Activated CD4-positive, alpha-beta T cell treated with anti-CD3 and anti-CD28 coated beads, Interleukin-2, amount 10 ng/mL, durations not matched to agents 7 days and 5 days (primary cell): ENCODE measurements at places on chromosomes 7 and 10.
A peak's percentile ranks its signal among the peaks of the same experiment; 100 is the strongest.

GRCh38 chr7:72016574-72016973 is 395.6 kb downstream of the CALN1 start:
- H3K4me1 ChIP-seq = no peaks in the 10 kb centered on the region
- no peak overlapping the region for H3K27ac ChIP-seq
- no peaks in the 10 kb centered on the region for H3K36me3 ChIP-seq
- DNase-seq = no peak
- no peaks in the 10 kb centered on the region for H3K27me3 ChIP-seq

DNA sequence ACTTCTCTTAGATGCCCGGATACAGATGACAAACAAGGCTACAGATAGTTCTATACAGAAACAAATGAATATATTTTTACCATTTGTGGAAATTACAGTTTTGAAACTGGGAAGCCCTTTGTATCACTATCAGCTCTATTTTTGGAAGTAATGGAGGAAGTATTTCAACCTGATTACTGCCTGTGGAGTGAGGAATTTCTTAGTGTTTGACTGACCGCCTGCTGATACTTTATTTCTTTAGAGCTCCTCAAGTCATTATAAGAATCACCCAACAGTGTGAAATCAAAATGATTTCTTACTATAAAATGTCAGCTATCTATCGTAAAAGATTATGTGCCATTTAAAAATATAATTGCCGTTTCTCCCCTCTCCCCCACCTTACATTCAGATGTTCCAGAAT is 290.9 kb downstream of the SDK1 start:
- H3K36me3 ChIP-seq = no peaks in the 10 kb centered on the region
- H3K4me3 ChIP-seq = no peak overlapping the region
- no peaks in the 10 kb centered on the region for H3K27me3 ChIP-seq
- H3K4me1 ChIP-seq = no peaks in the 10 kb centered on the region
- no peak for DNase-seq
- H3K27ac ChIP-seq = no peak overlapping the region

GRCh38 chr10:6176691-6177231 is 26.0 kb upstream of the PFKFB3 start:
- H3K4me3 ChIP-seq = no peak overlapping the region
- peaks cover 64% of the 10 kb centered on the region for H3K4me1 ChIP-seq
- H3K36me3 ChIP-seq = peaks cover 24% of the 10 kb centered on the region
- DNase-seq = no peak
- H3K27me3 ChIP-seq = no peaks in the 10 kb centered on the region

DNA sequence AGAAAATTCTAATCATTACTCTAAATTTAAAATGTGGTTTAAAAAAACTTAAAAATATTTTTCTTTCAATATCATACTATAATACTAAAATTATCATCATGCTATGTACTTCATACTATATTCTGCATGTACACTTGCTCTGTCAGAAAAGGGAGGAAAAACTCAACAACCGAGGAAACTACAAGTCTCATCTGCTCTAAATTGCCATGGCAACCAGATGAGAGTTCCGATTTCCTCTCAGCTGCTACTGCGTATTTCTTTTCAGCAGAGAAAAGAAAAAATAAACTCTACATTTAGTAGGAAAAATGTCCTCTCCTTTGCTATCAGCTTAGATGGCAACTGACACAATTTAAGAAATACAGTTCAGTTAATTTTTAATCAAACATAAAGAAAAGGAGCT is 178.9 kb downstream of the SRPK2 start:
- peaks cover 9% of the 10 kb centered on the region for H3K36me3 ChIP-seq
- peaks cover 69% of the 10 kb centered on the region for H3K4me1 ChIP-seq

- DNase-seq = no peak
- no peaks in the 10 kb centered on the region for H3K27me3 ChIP-seq
- H3K36me3 ChIP-seq = no peaks in the 10 kb centered on the region
- peaks cover 8% of the 10 kb centered on the region for H3K4me1 ChIP-seq
- H3K27ac ChIP-seq = no peak overlapping the region
Measured at GRCh38 chr10:132386419-132386831, 10.6 kb upstream of the PWWP2B start.

DNA sequence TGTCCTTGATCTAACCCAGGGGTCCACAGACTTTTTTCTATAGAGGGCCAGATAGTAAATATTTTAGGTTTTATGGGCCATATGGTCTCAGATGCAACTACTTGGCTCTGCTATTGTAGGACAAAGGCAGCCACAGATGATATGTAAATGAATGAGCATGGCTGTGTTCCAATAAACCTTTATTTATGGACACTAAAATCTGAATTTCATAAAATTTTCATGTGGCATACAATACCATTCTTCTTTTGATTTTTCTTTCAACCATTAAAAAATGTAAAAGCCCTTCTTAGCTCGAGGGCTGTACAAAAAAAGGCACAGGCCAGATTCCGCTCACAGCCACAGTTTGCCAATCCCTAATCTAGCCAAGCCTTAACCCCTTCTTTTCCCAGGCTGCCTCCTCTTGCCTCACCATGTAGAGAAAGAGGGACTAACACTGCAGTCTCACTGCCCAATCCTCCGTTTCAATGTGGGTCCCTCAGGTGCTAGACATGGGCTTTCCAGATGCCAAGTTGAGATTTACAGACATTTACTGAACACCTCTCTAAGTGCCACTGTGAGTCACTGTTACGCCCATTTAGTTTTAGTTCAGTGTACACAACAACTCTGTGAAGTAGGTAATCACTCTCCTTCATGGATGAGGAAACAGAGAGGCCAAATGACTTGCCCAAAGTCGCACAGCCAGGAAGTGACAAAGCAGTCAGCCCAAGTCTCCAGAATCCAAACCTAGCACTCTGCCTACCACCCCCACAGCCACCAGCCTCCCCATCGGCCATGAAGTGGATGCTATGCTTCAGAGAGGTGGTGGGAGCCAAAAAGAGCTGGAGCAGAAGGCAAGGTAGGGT is 132.6 kb upstream of the PDLIM1 start:
- H3K36me3 ChIP-seq = no peaks in the 10 kb centered on the region
- no peak for DNase-seq
- H3K4me3 ChIP-seq = no peak overlapping the region

DNA sequence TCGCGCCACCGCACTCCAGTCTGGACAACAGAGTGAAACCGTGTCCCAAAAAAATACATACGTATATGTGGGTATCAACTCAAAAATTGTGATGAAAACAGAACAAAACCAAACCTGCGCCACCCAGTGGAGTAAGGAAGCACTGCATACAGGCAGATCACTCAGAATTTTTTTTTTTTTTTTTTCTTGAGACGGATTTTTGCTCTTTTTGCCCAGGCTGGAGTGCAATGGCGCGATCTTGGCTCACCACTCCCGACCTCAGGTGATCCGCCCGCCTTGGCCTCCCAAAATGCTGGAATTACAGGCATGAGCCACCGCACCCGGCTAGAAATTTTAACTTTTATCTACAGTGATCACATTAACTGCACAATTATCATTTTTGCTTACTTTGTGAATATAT is 9.1 kb upstream of the TMEM236 start:
- H3K4me1 ChIP-seq = peaks cover 14% of the 10 kb centered on the region
- no peak overlapping the region for H3K4me3 ChIP-seq
- no peaks in the 10 kb centered on the region for H3K36me3 ChIP-seq
- DNase-seq = peak; percentile 73
- H3K27ac ChIP-seq = no peak overlapping the region
